ENCODE measurements at places on chromosomes 11 and 22.

DNA sequence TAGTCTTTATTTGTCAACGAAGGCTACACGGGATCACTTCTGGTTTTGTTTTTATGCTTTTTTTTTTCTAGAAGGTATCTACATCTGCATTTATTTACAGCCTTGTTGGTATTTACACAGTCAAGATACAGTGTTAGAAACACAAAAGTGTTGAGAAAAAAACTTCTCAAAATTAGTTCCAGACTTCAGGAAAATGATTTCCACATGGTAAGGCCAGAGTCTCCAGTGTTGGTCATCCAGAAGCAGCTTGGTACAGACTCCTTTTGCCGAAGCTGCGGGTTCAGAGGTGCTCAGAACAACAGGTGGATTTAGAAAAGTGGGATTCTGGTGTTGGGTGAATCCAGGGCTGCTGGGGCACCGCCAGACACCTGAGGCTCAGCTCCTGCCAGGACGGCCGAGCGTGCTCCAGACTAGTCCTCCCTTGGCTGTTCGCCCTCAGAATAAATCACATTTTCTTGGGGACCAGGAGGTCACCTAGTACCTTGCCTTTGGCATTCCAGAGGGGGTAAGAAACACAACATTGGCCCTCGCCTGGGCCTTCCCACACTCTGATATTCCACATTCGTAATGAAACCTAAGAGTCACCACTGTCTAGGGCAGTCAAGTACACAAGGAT is 78.7 kb upstream of the NARS2 start:
- DNase-seq: no peak

DNA sequence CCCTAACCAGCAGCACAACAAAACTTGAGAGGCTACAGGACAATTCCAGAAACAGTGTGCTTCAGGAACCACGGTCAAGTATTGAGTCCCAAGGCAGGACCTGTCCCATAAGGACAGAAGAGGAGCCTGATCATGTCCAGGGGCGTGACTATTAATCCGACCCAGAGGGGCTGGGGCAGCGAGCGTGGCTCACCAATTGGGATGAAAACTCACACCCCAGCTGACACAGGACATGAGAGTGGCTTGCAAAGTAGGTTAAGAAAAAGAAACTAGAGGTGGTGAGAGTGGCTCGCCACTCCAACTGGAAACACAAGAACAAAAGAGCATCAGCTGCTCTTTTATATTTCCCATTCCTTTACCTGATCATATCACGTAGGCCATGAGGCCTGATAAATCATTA is 16.0 kb upstream of the FEZ1 start:
- DNase-seq: no peak

DNA sequence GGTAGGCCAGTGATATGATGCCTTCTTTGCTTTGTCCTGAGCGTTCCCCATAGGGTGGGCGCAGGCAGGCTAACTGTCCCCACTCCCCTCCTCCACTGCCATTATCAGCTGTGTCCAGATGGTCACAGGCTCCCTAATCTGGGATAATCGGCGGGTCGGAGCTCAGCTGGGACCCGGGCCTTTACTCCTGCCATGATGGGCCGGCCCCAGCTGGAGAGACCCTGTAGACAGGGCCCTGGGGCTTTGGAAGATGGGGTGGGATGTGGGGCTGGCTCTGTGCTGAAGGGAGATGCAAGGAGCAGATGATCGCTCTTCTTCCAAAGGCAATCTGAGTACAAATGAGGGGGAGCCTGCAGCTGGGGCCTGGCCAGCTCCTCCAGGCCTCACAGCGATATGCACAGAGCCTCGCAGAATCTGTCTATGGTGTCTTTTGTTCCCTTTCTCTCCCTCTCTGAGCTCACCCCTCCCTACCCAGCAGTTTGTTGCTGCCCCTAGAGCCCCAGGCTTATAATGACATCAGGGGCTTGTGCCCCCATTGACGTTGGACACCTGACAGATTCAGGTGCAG is 11.9 kb downstream of the KLHL35 start:
- no peak for DNase-seq

DNA sequence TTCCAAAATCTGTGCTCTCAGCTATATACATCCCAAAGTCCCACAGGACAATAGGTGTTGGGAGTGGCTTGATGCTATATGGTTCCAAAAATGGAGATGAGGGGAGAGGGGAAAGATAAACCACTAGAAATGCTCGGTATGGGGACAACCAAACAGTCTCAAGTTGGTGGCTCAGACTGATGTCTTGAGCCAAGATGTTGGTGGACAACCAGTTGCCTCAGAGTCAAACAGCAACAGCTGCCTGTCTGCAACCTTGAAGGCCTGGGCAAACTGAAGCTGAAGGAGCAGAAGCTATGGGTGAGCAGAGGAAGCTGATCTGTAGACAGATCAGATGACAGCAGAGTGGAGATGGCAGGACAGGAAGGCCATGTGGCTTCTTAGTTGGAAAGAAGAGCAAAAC is 4.0 kb downstream of the RRP8 start:
- DNase-seq: no peak

DNA sequence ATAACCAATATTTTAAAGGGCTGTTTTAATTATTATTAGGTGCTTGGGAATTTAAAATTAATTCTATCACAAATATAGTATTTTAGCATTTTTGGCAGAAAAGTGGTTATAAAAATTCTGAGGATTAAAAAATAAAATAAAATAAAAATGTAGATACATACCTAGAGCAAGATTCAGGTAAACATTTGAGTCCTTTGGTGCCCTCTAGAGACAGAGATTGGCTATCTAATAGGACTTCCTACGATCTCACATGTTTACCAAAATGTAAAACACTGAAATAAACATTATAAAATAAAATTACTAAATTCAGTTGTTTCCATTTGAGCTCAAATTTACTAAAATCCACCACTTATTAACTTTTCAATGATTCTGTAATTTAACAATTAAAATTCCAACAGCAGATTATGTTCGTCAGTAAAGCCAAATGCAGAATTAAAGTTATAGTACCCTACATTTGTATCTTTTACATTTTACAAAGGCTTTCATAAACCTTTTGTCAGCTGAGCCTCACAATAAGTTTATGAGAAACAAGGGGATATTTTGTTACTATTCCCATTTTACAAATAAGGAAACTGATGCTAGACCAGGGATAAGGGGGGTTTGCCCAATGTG is 27.7 kb downstream of the SLC36A4 start:
- peak; percentile 8 for DNase-seq

DNA sequence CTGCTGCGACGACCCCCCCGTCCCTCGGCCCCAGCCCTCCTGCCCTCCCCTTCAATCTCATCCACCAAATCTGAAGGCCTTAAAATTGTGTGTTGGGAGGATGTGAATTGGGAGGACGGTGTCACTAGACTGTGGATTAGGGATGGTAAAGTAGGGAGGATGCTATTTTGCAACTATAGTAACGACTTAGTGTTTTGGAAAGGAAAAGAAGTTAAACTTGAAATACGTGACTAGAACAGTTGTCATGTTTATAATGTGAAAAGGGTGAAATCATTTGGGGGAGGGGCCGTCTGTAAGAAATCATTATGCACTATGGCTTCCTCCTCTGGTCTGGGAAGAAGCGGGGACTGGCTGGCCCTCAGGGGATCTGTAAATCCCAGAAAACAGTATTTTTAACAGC is 43.4 kb upstream of the NNMT start:
- DNase-seq: no peak

GRCh38 chr11:71210861-71211260 is 41.5 kb downstream of the SHANK2 start:
- DNase-seq: no peak

DNA sequence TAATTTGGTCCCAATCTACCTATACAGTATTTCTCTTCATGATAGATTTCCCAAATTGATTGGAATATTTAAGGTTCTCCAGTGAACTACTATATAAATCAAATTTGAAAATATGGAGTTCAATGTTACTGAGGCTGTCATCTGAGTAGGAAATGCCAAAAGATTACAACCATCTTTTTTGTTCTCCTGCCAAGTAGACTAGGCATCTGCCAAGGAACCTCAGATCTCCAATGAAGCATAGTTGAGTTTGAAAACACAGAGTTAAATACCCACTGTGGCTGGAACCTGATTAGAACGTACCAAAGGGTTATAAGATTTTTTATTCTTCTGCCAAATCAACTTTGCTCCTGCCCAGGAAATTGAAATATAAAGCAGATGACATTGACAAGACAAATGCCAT is 330.9 kb downstream of the CNTN5 start:
- DNase-seq: no peak

DNA sequence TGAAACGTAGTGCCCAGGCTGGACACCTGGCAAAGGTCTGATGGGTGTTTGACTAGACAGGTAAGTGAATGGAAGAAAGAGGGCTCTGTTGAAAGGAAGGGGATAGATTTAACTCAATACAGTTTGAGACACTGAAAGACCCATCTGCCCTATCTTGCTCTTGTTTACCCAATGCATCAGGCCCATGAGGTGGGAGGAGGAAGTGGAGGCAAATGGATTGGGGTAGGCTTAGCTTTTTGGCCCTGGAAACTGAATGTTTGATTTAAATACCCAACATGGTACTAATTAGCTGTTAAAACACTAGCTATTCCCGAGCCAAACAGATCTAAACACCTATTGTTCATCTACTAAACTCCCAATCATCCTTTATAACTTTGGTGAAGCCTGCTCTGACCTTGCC is 3.5 kb upstream of the UVRAG start:
- no peak for DNase-seq

DNA sequence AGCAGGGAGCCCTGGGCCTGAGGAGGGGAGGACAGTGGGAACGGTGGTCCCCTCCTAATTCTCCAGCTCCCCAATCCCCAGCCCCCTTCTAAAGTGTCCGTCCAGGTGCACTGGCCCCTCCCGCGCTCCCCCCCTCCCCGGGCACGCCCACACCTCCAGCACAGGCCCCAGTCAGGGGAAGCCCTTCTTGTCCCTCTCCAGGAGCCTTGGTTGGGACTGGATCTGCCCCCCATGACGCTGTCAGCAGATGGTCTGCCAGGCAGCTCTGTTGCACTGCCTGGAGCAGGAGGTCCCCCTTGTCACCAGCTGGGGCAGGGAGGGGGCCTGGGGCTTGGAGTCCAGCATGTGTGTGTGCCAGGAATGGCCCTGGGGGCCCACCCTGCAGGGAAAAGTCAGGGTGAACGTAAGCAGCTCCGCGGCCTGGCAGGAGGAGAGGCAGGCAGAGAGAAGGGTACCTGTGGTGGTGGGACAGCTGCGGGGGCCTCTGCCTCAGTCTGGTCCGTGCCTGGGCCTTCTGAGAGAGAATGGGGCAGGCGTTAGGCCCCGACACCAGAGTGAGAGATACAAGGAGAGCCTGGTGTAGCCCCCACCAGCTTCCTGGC is 1.6 kb downstream of the IRF7 start:
- no peak for DNase-seq

GRCh38 chr11:122199661-122200060 is 83.6 kb upstream of the BLID start:
- DNase-seq: no peak

GRCh38 chr11:29449281-29450074 is 567.4 kb downstream of the KCNA4 start:
- DNase-seq: peak; percentile 39

- no peak for DNase-seq
These were observed 730.6 kb downstream of the FAM181B start for GRCh38 chr11:82003024-82003423.

All from AG20443 (cell line).